ENCODE measurements at places on chromosomes 2 and 18.

DNA sequence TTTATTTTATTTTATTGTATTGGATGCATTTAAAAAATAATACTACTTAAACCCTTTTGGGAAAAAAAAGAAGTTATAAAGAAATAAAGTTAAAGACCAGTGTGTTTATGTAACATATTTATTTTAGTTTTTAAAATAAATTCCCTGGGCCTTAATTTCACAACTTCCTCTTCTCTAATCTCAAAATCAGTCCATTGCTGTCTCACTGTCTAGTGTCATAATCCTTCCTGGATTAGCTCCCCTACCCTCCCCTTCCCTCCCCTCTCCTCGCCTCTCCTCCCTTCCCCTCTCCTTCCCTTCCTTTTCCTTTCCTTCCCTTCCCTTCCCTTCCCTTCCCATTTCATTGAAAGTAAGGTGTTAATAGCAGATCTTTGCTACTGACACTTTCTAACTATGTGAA, 40.3 kb upstream of the ZEB2 start:
- DNase-seq: no peak

GRCh38 chr2:183025993-183026392, 12.3 kb downstream of the NCKAP1 start:
- DNase-seq: no peak

DNA sequence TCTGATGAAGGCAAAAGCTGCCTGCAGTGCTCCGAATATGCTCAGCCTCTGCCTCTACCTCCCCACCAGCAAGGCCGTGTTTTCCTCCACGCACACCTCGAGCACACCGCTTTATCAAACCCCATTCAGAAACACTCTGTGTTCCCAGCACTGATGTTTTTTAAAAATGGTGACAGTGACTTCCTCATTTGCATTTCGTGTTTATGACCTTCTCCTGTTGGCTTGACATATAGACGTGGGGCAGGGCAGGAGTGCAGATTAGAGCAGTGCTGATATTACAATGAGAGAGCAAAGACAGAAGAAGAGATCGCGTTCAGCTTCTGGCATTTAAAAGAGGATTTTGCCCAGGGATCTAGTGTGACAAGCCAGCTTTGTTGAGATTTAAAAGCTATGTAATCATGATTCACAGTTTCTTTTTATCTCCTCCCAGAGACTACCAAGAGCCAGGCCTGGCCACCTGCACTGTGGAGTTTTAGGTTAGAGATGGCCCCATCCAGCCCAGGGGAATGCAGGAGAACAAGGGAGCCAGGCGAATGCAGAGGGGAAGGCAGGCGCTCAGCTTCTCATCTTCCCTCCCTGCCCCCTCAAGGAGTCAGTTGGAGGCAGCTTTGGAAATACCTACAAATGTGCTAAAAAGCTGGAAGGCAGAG, 61.5 kb upstream of the NEDD4L start:
- no peak for DNase-seq

GRCh38 chr2:177326591-177326990, 62.1 kb upstream of the NFE2L2 start:
- DNase-seq: no peak

DNA sequence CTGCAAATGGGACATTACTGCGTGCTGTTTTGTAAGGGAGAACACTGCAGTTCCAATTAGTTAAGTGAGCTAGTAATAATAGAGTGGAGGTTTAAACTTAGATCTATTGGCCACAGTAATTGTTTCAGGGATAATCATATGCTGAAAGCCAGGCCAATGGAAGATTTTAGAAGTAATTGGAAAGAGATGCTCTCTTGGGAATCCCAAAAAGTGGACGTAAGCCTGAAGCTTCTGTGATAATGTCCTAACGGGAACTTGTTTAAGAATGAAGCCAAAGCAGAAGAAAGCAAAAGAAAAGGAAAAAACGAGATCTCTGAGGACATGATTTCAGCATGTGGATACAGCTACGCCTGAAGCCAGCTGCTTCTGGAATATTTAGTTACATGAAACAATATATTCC, 594.6 kb downstream of the SLC4A3 start:
- no peak for DNase-seq

DNA sequence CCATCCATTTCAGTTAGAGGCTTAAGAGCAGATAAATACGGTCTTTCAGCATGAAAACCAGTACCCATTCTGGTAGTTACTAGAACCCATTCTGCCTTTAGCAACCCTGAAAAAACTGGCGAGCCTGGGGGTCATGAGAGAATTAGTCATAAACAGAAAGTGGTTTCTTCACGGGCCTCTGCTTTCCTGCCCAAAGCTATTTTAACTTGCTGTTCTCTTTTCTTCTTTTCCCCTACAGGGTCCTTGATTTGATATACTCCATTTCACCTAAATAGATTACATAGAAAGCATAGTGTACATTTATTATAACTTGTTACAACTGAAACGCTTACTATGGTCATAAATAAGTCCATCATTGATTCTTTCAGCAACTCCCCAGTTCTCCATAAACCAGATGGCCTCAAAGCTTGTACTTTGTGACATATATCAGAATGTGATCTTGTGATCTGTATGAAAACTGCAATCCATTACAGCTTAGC, 48.3 kb downstream of the WDFY1 start:
- DNase-seq: no peak
